AG08395 (cell line): ENCODE measurements at places on chromosomes 13 and 19.

GRCh38 chr13:50131920-50132903 lies 117.0 kb downstream of the KCNRG start:
- no peak for DNase-seq

DNA sequence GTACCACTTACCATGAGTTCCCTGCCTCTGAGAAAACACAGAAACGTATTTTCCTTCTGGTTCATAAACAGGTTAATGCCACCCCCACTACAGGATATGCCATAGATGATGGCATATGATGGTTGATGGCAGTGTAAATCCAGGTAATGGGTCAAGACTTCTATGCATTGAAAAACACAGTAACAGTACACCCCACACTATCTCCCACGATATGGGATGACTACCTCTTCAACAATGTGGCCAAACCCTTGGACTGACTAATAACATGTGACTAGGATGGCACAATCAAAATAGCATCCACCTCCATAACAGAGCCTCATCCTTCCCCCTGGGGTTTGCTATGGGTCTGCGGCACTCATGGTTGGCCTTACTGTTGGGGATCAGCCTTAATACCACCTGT lies 22.0 kb downstream of the ZNF235 start:
- no peak for DNase-seq

DNA sequence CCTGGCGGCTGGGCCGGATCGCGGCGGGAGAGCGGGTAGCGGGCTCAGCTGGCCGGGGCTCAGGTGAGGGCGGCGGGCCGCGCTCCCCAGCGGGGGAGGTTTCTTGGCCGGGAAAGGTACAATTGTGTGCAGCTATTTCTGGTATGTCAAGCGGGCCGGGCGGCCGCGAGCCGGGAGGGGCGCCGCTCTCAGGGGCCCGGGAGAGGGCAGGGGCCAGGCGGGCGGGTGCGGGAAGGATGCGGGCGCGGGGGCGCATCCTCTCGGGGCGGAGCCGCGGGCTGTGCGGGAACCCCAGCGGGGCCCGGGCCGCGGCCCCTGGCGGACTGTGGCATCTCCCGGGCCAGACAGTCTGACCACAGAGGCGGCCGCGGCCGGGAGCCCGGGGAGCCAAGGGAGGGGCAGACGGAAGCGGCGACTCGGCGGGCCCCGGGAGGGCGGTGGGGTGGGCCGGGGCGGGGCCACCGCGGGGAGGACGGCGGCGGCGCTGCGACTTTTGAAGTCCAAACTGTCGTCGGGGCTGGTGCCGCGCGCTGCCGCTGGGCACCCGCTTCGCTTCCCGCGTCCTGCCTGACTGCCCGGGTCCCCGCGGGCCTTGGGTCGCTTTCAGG lies at the start of gene LMO7:
TSS of gene LMO7 (plus strand) at position 503 of the 608 bp plus-strand sequence. CDS start 328 bp downstream, outside the sequence.
- DNase-seq, result peak; percentile 87

GRCh38 chr13:75220861-75221260 lies 261.1 kb downstream of the TBC1D4 start:
- no peak for DNase-seq

- DNase-seq, result no peak
Measured at GRCh38 chr13:102779436-102780159, 6.0 kb upstream of the TEX30 start.

- DNase-seq, result no peak
Measured at GRCh38 chr13:98965325-98965724, 12.5 kb downstream of the DOCK9 start.
